Left kidney (tissue), 8 donors: ENCODE measurements at places on chromosomes 13 and 19. TPM values are rescaled to one million over a fixed set of nuclear protein-coding genes. Genes with fewer than 3 reads are reported as not detected.

The PDCD5 gene
- polyA plus RNA-seq = 130 TPM

- no peak for DNase-seq
Measured at GRCh38 chr13:40143106-40143505, 487.6 kb downstream of the COG6 start.

The RNF17 gene
- 0.22 TPM for polyA plus RNA-seq

- DNase-seq = no peak
Measured at GRCh38 chr19:13838435-13839129, 38.4 kb upstream of the NANOS3 start.

- no peak for DNase-seq
Measured at GRCh38 chr19:31863122-31863521, 482.3 kb upstream of the ZNF507 start.
